HCT116 (cell line): ENCODE measurements at places on chromosomes 7 and 10.

DNA sequence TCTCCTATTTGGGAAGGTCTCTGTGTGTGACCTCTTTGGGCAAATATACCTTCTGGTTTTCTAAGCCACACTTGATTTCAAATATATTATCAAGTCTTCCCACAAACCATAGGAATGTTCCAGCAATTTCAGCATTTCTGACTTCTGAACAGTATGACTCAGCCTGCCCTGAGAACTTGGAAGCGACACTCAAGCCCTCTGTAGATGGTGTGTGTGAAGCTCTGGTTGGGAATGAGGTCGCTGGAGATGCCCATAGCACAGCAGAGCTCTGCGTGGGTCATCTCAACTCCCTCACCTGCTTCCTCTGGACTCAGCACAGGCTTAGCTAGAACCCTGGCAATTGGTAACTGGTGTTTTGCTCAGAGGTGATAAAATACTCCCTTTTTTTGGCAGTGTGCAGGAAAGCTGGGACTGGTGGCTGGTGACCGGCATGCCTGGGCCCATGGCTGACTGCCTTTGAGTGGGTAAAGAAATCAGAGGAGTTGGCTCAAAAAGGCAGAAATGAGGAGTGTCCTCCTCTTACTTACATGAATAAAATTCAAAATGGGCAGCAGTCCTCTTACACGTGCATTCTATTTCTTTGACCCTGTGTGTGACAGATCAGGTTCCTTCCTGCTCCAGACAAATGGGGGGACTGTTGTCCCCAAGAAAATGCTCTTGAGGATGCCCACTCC is 87.5 kb upstream of the NRP1 start:
- no peak for DNase-seq

GRCh38 chr7:34096198-34096651 is 190.9 kb downstream of the BMPER start:
- DNase-seq, result no peak

DNA sequence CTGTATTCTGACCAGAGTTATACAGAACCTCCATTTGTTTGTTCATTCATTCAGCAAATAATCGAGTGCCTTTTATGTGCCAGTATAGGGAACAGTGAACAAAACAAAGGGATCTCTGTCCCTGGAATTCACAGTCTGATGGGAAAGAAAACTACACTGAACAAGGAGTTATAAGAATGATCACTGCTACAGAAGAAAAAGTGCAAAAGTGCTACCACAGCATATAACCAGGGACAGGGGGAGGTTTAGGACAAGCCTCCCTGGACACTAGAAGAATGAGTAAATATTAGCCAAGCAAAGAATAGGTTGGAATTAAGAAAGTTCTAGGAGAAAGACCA is 4.2 kb downstream of the CLDN12 start:
- no peak for DNase-seq

DNA sequence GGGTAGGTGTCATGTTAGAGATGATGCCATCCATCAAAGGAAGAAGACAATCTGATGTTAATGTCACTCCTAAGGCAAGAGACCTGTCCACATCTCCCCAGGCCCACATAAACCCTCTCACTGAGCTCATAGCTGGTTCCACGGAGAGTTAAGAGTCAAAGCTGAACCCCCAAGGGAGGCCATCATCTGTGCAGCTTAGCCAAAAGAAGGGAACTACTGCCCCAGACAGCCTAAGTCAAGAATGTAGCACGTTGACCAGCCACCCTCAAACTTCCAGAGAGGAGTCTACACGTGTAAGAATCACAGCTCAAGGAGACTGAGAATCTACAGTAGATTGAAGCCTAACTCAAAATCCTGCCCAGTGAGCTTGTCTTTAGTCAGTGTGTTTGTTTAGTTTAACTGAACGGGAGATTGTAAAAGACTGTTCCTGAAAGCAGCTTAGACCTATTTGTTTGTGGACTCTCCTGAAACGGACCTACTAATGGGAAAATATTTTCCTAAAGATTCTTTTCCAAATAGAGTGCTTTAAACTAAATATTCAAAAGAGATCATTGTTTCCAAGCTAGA is 192.7 kb upstream of the NFE2L3 start:
- DNase-seq, result no peak

- DNase-seq, result no peak
These were observed 718.8 kb downstream of the MAGI2 start for GRCh38 chr7:78734626-78735025.
